ENCODE measurements at places on chromosomes 4 and X.

DNA sequence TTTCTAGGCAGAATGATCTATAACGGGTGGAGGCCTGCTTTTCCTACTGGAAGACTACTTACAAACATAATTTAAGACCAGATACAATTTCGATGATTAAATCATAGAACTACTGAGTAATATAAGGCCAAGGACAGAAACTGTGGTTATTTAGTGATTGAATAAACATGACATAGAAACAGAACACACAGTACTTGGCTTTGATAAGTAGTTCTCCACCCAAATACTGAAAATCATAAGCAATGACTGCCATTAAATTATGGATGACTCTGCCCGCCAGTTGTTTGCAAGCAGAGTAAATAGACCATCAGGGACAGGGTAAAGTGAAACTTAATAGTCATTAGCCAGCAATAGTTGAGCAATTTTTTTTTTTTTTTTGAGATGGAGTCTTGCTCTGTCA is 17.2 kb upstream of the SMIM14 start:
- DNase-seq: no peak

DNA sequence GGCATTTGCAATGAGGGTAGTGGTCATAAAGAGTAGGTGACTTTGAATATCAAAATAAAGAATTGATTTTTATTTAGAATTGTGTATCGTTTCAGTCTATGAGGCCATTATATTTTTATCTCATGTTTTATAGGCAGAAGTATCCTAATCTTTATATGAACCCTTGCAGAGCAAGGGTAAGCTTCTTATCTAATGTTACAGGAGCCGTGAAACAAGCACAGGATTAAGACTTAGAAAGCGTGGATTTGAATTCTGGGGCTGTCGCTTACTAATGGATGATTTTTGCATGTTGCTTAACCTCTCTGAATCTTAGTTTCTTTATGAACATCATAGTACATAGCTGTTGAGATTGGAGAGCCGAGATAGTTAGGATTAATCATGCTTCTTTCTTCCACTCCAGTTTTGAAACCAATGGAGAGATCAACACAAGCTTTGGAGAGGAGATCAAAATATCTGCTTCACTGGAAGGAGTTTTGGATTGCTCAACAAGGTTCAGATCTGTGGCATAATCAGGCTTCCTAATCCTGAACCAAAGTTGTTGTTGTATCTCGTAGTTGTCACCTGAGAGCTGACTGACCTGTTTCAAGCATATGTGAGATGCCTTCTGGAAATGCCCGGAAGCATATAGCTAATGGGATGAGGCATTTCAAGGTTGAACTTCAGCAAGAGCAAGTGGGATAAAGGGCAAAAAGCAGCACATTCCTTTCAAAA is 166.9 kb upstream of the GK2 start:
- no peak for DNase-seq

- peak; percentile 65 for DNase-seq
Measured at GRCh38 chrX:130975947-130976346, 72.9 kb upstream of the ENOX2 start.

DNA sequence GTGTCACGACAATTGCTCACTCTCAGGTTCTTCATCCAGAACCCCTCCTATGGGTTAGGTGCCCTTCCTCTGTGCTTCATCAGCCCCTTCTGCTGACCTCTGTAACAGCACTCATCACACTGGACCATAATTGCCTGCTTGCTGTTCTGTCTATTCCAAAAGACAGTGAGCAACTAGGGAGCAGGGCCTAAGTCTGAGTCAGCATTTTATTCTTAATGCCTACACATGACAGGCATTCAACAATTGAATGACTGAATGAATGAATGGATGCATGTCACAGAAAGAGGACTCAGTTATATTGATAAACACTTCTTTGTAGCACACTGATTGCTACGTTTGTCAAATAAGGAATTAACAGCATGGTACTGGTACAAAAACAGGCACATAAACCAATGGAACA is 317.0 kb downstream of the ZIC3 start:
- DNase-seq: no peak

- no peak for DNase-seq
Measured at GRCh38 chr4:141153751-141154510, 20.7 kb upstream of the RNF150 start.

GRCh38 chr4:169231647-169232262 is 39.0 kb downstream of the SH3RF1 start:
- DNase-seq: no peak

DNA sequence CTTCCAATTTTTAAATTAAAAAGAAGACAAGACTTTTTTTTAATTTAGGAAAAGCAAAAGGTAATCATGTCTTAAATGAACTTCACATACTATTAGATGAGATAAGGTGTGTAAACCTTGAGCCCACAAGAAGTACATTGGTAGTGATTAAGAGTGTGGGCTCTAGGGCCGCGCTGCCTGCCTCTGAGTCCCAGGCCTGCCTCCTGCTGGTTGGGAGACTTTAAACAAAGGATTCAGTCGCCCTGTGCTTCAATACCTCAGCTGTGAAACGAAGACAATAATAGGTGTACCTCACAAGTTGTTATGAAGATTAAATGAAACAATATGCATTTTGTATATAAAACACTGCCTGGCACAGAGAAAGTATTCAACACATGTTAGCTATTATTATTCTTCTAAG is 95.9 kb upstream of the MYOZ2 start:
- DNase-seq: no peak

GRCh38 chr4:141329174-141329569 is 108.5 kb downstream of the ZNF330 start:
- no peak for DNase-seq

- no peak for DNase-seq
Measured at GRCh38 chrX:150536455-150537116, 31.8 kb upstream of the MTM1 start.

GRCh38 chr4:143270256-143270838 is 66.3 kb upstream of the GAB1 start:
- no peak for DNase-seq

- peak; percentile 38 for DNase-seq
Measured at GRCh38 chr4:113434247-113434587, 327.3 kb downstream of the CAMK2D start.

GRCh38 chrX:22249371-22249770 is 23.3 kb upstream of the CBLL2 start:
- DNase-seq: no peak

GRCh38 chrX:6708041-6708440 is 173.1 kb upstream of the VCX3A start:
- DNase-seq: peak; percentile 38

- no peak for DNase-seq
Measured at GRCh38 chrX:36986231-36986630, 21.9 kb upstream of the FAM47C start.

DNA sequence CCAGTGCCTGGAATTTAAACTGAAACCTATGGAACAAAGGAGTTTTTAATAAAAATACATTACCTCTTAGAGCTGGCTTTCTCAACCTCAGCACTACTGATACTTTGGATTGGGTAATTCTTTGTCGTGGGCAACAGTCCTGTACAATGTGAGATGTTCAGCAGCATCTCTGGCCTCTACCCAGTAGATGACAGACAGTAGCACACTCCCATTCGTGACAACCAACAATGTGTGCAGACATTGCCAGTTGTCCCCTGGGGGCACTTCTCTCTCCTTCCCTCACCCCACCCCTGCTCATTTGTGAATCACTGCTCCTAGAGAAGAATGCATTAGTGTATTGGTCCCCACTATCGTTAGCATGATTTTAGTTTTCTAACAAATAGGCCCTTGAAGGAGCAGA is 16.2 kb downstream of the GPAT3 start:
- peak; percentile 34 for DNase-seq

GRCh38 chrX:154399527-154400368 is 1.6 kb downstream of the RPL10 start:
- no peak for DNase-seq

DNA sequence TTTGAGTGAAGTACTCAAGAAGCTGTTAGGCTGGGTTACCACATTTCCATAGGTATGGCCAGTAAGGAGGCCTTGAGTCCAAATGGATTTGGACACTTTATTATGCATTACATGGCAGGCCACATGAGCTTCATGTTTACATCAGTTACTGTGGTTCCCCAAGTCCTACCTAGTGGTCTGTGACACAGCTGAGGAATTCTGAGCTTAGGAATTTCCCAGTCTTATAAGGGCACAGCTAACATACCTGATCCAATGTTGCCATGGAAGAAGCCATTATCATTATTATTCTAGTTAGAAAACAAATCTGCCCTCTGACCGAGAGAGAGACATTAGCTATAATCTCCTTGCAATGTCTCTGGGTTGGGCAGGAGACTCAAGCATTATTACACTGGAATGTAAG is 174.4 kb upstream of the NUDT10 start:
- DNase-seq: no peak

DNA sequence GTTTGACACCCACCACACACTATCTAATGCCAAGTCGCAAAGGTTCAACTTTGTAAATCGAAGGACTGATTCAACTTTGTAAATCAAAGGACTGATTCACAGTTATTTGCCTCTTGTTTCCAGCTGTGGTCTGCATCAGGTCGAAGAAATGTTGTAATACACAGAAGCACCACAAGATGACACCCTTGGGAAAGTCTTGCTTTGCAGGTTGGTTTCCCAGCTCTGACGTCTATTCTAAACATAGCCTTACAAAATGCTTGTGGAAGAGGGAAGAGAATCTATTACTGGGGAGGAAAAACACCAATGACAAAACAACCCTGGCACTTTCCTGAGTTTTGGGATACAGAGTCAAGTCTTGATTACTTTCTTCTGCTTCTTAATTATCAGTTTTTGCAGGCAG is 35.3 kb downstream of the SUPT20HL1 start:
- peak; percentile 88 for DNase-seq

DNA sequence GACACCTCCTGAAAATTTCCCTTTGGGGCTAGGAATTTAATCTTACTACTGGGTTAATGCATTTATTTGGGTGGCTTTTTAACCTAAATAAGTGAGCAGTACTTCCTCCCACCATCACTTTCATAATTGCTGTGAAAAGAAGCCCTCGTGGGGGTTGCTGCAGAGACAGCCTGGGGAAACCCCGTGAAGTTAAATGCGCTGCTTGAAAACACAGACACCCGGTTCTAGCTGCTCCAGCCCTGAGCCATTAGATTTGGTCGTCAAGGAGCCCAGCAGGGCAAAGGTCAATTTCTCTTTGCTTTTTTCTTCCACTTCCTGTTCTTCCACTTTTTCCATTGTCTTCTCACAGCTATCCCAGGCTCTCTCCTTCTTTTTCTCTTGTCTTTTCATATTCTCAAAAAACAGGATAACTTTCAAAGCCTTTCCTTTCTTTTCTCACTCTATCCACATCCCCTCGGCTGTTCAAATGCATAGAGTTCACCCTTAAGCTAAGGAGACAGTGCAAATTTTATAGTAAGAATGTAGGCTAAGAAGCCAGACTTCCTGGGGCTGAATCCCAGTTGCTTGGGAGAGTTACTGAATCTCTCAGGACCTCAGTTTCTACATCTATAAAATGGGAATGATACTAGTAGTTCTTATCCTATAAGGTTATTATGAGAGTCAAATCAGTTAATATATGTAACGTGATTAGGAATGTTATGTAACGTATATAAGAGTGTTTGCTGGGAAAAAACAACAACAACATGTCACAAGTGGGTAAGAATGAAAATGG is 91.5 kb upstream of the ZNF827 start:
- no peak for DNase-seq

- no peak for DNase-seq
Measured at GRCh38 chr4:52369649-52370048, 289.5 kb downstream of the USP46 start.

DNA sequence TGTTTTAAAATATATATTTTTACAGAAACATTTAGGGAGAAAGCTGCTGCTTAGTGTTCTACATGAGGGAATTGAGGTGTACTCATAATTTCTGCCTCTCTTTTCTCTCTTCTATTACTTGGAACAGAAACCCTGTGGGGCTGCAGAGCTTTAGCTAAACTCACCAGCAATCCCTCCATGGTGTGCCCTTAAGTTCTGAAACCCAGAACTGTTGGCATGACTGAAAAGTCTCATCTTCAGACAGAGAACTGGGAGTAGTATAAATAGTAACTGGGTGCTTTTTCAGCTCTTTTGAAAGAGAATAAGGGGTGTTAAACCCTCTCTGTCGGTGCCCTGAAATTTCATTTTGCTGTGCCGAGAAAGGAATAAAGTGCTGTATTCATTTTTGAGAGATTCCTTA is 294.9 kb upstream of the BOD1L1 start:
- DNase-seq: no peak

GRCh38 chr4:72663828-72664227 is 94.8 kb upstream of the ADAMTS3 start:
- no peak for DNase-seq

GRCh38 chrX:129772796-129773431 is 6.8 kb upstream of the SASH3 start:
- DNase-seq: no peak

GRCh38 chrX:84729809-84730208 is 227.6 kb upstream of the HDX start:
- DNase-seq: peak; percentile 28

- peak; percentile 86 for DNase-seq
Measured at GRCh38 chr4:168153596-168154440, 61.5 kb downstream of the ANXA10 start.

DNA sequence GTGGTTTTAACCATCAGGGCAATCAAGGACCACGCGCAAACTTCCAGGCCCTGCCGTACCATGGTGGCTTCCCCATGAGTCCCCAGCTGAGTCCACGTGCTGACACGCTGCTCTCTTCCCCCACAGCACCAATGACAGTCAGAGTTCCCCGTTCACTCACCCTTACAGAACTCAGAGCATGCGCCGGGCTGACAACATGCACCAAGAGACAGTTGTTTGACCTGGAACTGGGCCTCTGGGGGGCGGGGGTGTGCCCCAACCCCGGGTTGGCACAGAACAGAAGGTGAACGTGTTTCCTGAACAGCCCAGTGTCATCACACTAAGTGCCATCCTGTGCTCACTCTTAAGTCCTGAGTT is 29.4 kb downstream of the IRF2 start:
- no peak for DNase-seq

- no peak for DNase-seq
Measured at GRCh38 chrX:95040104-95040503, 1366.1 kb downstream of the FAM133A start.

DNA sequence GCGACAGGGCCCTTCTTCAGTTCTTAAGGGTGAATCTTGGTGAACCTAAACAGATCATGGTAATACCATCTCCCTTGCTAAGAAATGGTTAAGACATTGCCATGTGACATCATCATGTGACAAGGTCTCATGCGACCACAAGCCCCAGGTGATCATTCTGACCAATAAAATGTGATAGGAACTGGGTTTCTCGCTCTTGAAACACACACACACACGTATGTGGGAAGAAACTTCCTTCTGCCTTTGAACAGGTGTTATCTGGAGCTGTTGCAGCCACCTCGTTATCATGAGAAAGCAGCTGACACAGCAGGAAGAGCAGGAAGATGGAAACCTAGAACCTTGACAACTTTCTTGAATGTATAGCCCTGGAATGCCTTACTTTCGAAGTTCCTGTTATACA is 10.2 kb downstream of the SOD3 start:
- DNase-seq: no peak

- no peak for DNase-seq
Measured at GRCh38 chr4:153679486-153679885, 4.6 kb upstream of the TLR2 start.

DNA sequence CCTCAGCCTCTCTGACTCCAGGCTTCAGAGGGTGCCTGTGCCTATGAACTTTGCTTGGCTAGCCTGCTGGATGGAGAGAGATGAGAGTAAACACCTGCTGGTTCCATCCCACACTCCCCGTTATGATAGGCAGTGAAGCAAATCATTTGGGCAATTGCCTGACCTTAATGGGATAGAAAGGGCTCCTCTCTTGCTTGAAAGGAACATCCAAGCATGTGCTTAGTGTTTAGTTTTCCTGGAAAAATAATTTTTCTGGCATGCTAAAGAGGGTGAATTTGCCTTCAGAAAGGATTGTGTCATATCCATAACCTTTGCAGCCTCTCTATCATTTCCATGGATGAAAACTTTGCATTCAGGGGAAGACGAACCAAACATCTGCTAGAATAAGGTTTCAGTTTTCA is 10.8 kb downstream of the PLAC1 start:
- no peak for DNase-seq

Measured in astrocyte of the hippocampus (primary cell).